OCI-M1 (cell line): ENCODE measurements at places on chromosomes 5 and 9.
A peak's percentile ranks its signal among the peaks of the same experiment; 100 is the strongest.

- peak; percentile 57 for DNase-seq
These were observed 71.2 kb upstream of the TBC1D2 start for GRCh38 chr9:98326459-98327248.

- DNase-seq = no peak
These were observed 559.0 kb upstream of the TUSC1 start for GRCh38 chr9:26237256-26237655.

DNA sequence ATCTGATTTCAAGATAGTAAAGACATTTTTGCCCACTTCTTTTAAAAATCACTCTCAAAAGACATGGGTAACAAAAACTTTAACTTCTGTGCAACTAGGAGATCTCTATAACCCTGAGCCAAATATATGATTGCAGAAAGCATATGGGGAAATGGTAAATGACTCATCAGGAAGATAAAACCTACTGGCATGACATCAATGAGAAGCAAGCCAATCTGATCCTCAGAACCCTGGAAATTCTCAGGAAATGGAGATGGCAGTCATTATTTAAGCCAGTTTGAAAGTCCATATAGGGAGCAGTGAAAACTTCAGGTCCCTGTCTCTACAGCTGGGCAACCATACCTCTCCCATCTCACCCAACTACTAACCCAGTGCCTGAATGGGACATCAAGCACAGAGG lies 249.7 kb upstream of the NREP start:
- DNase-seq = peak; percentile 58

GRCh38 chr5:124176692-124177091 lies 569.7 kb downstream of the ZNF608 start:
- DNase-seq = no peak

- peak; percentile 45 for DNase-seq
These were observed 2.0 kb downstream of the HAVCR2 start for GRCh38 chr5:157106630-157107461.

GRCh38 chr5:15560421-15560820 lies 60.4 kb downstream of the FBXL7 start:
- DNase-seq = no peak

- no peak for DNase-seq
These were observed 12.3 kb downstream of the F2RL1 start for GRCh38 chr5:76831110-76831452.

DNA sequence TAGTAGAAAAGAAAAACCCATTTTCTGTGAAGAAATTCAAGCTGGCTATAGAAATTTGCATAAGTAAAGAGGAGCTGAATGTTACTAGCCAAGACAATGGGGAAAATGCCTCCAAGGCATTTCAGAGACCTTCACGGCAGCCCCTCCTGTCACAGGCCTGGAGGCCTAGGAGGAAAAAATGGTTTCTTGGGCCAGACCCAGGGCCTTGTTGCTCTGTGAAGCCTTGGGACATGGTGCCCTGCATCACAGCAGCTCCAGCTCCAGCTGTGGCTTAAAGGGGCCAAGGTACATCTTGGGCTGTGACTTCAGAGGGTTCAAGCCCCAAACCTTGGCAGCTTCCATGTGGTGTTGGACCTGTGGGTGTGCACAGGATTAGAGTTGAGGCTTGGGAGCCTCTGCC lies 130.0 kb upstream of the DMRTA1 start:
- no peak for DNase-seq

- DNase-seq = peak; percentile 95
These were observed 47.0 kb upstream of the TGFBR1 start for GRCh38 chr9:99057665-99058625.

GRCh38 chr5:139649082-139649991 lies 1.2 kb downstream of the CXXC5 start:
- peak; percentile 60 for DNase-seq

DNA sequence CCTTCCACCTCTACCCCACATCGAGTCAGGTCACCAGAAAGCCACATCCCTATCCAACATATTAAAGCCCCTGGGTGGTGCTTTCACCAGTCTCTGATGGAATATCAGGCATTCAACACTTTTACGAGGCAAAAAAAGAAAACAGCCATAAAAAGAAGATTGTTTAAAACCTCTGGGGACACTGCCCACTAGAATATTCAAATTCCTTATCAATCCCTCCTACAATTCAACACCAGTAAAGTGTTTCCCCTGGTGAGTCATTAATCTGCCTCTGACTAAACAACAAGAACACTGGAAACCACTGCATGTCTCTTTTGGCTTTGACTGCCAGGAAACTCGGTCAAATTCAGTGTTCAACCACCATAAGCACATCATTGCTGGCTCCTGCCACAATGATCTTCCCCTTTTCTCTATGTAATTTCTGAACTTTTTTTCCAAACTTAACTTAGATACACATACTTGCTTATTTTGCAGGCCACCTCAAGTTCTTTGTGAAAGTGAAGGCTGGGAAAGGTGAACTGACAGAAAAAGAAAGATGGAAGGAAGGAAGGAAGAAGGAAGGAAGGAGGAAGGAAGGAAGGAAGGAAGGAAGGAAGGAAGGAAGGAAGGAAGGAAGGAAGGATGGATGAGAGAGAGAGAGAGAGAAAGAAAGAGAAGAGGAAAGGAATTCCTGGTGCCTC lies 105.3 kb downstream of the PAX5 start:
- DNase-seq = peak; percentile 21

DNA sequence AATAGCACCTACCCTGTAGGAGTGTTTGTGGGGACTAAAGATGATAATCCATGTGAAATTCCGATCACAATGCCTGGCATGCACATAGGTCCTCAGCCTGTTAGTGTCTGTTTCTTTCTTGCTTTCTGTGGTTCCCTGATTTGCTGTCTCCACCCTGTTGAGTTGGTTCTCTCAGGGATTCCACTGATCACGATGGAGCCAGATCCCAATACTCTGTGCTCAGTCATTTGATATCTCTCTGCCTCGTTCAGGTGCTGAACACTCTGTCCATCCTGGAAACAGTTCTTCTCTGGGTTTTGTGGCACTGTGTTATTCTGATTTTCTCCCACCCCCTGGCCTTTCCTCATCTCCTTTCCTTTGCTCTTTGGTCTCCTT lies 60.8 kb downstream of the ARHGAP26 start:
- DNase-seq = no peak

GRCh38 chr9:37329576-37329975 lies 92.9 kb upstream of the GRHPR start:
- peak; percentile 64 for DNase-seq

DNA sequence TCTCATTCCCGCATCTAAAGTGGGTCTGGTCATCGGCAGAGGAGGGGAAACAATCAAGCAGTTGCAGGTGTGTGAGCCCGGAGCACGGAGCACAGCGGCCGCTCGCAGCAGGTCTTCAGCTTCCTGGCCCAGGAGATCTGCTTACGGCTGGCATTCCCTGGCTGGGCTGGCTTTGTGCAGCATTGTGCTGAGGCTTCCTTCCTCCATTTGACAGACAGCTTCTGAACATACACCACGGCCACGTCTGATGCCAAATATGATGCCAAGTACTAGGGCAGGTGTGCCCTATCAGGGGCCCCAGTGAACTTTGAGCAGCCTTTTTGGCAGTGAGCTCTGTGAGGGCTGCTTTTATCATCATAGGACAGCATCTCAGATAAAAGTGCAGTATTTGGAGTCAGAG lies 37.1 kb downstream of the FUBP3 start:
- DNase-seq = no peak

DNA sequence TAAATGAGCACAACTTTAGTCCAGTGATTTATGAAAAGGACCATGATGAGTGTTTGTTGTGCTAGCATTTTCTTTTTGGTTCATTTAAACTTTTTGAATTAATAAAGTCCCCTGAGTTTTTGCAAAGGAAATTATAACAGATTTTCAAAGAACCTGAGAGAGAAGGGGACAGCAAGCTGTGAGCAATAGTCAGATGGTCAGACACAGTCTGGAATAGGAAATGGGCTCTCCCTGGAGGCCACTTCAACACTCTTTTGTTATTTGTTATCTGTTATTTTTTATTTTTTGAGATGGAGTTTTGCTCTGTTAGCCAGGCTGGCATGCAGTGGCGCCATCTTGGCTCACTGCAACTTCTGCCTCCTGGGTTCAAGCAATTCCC lies 171.1 kb downstream of the ARHGEF28 start:
- no peak for DNase-seq

GRCh38 chr5:57887851-57888621 lies 405.4 kb upstream of the ACTBL2 start:
- peak; percentile 80 for DNase-seq

- peak; percentile 19 for DNase-seq
These were observed 73.2 kb upstream of the PIP5K1B start for GRCh38 chr9:68631811-68632210.

GRCh38 chr5:16935231-16936149 lies 598 bp downstream of the MYO10 start:
- no peak for DNase-seq

GRCh38 chr9:3330792-3331420 lies 194.9 kb downstream of the RFX3 start:
- DNase-seq = peak; percentile 93

- DNase-seq = no peak
These were observed 20.4 kb downstream of the TMEM171 start for GRCh38 chr5:73140801-73141200.

DNA sequence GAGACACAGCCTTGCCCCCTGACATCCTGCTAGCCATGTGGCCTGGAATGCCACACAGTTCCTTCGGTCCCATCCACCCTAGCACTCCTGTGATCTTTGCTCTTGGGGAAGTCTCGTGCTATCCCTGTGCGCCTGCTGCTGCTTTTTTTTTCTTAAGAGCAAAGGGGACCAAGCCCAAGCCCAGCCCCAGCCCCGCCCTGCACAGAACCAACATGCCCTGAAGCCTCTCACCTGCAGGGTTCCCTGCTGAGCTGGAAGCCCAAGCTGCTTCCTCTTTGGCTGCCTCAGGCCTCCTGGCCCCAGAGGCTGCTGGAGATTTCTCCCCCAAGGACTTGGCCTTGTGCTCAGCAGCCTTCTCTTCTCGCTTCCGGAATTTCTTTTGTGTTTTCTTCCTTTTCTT lies 1.8 kb downstream of the SURF6 start:
- DNase-seq = no peak

DNA sequence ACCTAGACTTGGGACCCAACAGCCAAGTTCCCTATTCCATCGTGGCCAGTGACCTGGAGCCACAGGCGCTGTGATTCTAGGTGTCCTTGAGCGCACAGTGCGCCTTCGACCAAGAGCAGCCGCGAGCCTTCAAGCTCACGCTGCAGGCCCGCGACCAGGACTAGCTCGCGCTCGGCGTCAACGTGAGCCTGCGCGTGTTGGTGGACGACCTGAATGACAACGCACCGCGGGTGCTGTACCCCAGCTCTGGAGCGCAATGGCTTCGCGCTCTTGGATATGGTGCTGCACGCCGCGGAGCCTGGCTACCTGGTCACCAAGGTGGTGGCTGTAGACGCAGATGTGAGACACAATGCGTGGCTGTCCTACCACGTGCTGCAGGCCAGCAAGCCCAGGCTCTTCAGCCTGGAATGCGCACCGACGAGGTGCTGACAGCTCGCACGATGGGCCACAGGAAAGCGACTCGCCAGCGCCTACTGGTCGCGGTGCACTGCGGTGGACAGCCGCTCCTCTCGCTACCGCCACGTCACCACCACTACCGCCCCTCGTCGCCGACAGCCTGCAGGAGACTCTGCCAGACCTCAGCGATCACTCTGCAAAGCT lies 11.4 kb downstream of the PCDHGA12 start:
- DNase-seq = no peak

DNA sequence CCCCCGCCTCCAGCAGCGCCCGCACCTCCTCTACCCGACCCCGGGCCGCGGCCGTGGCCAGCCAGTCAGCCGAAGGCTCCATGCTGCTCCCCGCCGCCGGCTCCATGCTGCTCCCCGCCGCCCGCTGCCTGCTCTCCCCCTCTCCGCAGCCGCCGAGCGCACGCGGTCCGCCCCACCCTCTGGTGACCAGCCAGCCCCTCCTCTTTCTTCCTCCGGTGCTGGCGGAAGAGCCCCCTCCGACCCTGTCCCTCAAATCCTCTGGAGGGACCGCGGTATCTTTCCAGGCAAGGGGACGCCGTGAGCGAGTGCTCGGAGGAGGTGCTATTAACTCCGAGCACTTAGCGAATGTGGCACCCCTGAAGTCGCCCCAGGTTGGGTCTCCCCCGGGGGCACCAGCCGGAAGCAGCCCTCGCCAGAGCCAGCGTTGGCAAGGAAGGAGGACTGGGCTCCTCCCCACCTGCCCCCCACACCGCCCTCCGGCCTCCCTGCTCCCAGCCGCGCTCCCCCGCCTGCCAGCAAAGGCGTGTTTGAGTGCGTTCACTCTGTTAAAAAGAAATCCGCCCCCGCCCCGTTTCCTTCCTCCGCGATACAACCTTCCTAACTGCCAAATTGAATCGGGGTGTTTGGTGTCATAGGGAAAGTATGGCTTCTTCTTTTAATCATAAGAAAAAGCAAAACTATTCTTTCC lies 19.3 kb downstream of the CDKN2A start:
- DNase-seq = peak; percentile 89

DNA sequence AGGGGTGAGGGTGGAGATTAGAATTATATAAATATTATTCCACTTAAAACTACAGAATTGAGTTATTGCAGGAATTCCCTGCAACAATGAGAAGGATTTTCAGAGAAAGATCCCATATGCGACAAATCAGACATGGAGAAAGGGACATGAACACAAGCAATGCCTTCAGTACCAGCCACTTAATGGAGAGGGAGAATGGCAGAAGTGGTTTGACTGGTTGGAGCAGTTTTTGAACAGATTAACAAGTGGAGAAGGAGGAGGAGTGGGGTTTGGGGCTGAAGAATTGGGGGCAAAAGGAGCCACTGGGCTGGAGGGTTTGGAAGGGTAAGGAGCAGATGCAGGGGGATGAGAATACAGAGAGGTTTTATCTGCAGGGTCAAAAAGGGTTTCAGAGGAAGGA lies 620.9 kb upstream of the PTPRD start:
- no peak for DNase-seq

DNA sequence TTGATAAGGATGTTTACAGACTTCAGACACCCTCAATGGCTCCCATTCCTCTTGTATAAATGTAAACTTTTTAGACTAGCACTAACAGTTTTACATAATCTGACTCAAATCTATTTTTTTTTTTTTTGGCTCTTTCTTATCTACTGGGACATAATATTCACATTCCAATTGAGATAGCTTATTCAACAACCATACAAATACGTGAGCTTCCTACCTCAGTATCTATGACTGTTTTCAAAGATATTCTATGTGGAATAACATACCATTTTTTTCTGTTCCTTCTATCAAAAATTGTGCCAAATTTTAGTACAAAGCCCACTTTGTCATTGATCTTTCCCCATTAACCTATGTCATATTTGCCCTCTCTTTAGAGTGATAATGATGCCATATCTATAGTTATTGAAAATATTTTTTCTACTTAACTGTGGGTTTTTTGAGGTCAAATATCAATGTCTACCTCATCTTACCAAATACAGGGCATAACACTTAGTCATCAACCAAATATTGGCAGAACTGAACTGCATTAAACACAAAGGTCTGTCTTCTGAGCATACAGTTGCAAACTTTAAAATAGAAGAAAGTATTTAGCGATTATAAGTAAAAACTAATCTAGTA lies 482.6 kb downstream of the PTPRD start:
- DNase-seq = no peak

GRCh38 chr5:88826646-88827585 lies 56.1 kb downstream of the MEF2C start:
- DNase-seq = peak; percentile 89

GRCh38 chr5:56522960-56523359 lies 289.8 kb upstream of the ANKRD55 start:
- no peak for DNase-seq

- DNase-seq = peak; percentile 30
These were observed 36.6 kb downstream of the SEMA4D start for GRCh38 chr9:89461265-89461664.

GRCh38 chr9:35914301-35914807 lies 5.1 kb downstream of the SPAAR start:
- DNase-seq = no peak

- peak; percentile 73 for DNase-seq
These were observed 8.0 kb upstream of the HABP4 start for GRCh38 chr9:96441798-96442445.

- DNase-seq = no peak
These were observed 593 bp downstream of the TIGD6 start for GRCh38 chr5:149999866-150000255.
